ENCODE measurements at places on chromosomes 2 and 18.

DNA sequence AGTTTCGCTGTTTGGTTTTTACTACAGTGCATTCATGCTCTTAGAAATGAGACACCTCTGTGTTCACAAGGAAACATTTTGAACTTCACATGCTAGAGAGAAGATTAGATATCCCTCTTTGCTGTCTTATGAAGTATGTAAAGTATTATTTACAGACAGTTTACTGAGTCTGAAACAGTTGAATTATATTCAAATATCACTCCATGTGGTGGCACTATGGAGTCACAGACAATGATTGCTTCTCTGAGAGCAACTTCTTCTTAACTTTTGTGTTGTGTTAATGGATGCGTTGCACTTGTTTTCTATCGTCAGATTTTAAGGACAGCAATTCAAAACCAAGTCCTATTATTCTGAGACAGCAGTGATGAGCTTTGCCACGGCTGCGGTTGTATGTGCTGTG, 823.6 kb downstream of the GALR1 start:
- DNase-seq = no peak

- no peak for DNase-seq
These were observed 49.1 kb downstream of the SNORC start for GRCh38 chr2:232919141-232919540.

DNA sequence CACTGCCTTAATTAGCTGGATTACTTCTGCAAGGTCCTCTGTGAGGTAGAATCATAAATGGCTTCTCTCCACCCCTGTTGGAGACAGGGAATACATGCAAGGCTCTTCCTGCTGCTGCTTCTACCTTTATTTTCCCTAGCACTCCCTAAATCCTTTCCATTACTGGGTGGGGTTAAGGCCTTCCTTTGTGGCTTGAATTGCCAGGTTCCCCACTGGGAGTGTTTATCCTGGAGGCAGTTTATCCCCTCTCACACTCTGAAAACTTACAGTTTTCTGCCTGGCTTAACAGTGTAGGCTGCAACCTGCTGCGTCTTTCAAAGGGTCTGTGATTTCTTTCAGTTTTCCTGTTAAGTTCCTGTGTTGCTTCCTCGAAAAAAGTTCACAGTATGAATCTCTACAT, 1062.3 kb upstream of the CRIM1 start:
- DNase-seq = no peak

DNA sequence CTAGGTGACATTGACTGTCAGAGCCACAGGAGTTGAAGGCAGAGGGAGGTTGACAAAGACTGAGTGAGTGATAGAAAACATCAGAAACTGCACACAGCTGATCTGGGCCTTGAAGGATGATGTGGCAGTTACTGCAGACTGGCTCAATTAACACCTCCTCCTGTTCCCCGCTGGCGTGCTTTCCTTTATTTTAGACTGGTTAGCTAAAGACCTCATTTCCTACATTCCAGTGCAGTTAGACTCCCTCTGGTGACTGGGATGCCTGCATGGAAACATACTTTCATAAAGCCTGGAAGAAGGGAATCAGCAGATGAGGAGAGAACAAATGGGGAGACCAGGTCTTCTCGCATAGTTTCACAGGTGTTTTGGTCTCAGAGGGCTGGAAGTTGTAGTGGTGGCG, 7.1 kb downstream of the TPGS2 start:
- DNase-seq = no peak

DNA sequence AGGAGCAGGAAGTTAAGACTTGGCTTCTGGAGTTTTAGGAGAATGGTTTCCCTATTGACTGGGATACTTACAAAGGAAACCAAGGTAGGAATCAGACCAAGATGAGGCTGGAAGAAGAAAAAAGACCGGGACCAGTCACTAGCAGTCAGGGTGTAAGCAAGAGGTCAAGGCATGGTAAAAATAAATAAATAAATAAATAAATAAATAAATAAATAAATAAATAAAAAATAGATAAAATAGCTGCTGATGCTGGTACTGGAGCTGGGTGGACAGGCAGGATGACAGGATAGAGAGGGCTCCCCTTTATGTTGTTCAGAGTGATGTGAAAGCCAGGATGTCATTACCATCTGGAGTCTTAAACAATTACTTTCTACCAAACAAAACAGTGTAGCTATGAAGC, 89.9 kb downstream of the MYO5B start:
- no peak for DNase-seq

DNA sequence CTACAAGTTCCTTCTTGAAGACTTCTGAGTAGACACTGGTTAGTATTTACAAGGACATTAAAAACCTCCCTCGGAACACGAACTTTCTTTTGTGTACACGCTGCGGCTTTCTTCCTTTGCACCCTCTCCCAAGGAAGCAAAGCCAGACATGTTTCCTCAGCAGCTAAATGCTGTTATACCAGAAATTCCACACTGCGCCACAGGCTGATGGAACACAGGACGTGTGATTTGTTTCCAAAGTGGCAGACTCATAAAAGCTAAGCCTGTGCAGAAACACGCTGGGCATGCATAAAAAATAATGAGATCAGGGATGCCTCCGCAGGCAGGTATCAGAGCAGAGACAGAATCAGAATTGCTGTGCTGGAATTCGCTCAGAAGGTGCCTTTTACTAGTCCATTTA, 73.0 kb upstream of the RGPD5 start:
- DNase-seq = no peak

DNA sequence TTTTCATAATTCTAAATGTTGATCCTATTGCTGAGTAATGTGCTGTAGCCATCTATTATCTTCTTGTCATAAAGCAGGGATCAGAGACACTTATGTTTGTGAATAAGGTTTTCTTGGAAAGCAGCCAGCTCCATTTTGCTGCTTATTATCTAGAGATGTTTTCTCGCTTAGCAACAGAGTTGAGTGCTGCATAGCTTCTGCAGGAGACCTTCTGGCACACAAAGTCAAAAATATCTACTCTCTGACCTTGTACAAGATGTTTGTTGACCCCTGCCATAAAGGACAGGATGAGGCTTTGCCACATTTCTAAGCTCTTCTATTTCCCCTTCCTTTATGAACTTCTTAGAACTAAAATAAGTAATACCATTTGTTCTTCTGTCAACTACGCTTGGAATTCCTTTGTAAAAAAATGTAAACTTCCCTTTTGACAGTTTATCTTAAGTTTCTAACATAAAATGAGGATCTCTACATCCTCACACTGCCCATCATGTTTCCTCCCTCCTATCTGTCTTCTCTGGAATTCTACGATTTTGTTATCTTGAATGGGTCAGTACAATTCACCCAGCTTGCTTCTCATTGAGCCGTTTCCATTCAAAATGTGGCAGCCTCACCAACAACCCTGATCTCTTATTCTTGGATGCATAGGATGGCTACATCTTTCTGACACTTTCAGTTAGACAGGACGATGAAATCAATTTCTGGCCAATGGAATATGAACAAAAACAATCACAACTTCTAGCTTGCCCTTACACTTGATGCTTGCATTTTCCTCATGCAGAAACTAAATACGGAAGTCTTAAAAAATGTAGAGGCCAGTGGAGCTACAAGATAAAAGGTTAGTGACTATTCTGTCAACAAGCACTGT, 1377.0 kb downstream of the SUCLG1 start:
- no peak for DNase-seq

GRCh38 chr2:45176390-45176789, 167.1 kb upstream of the SIX2 start:
- no peak for DNase-seq

GRCh38 chr18:26893996-26894395, 28.5 kb upstream of the AQP4 start:
- no peak for DNase-seq

GRCh38 chr2:3466482-3466863, 52.9 kb downstream of the ADI1 start:
- no peak for DNase-seq

GRCh38 chr2:99860720-99861375, 281.5 kb downstream of the AFF3 start:
- no peak for DNase-seq

GRCh38 chr2:43073401-43073825, 153.0 kb downstream of the ZFP36L2 start:
- no peak for DNase-seq

- no peak for DNase-seq
These were observed 739 bp downstream of the SIX2 start for GRCh38 chr2:45008296-45009129.

DNA sequence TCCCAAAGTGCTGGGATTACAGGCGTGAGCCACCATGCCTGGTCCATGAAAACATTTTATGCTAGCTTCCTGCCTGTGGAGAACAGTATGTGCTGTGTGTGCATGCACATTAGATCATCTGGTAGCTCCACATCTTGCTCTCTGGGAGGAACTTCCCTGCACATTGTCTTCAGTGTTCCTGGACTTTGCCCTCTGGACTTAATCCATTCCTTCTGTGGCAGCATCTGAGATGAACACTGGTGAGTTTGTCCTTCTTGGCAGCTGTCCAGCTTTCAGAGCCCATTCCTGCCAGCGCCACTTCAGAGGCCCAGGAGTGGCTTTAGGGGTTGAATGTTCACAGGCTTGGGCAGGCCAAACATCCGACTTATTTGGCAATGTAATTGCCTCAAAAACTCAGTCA, 65.2 kb downstream of the POU3F3 start:
- DNase-seq = no peak

DNA sequence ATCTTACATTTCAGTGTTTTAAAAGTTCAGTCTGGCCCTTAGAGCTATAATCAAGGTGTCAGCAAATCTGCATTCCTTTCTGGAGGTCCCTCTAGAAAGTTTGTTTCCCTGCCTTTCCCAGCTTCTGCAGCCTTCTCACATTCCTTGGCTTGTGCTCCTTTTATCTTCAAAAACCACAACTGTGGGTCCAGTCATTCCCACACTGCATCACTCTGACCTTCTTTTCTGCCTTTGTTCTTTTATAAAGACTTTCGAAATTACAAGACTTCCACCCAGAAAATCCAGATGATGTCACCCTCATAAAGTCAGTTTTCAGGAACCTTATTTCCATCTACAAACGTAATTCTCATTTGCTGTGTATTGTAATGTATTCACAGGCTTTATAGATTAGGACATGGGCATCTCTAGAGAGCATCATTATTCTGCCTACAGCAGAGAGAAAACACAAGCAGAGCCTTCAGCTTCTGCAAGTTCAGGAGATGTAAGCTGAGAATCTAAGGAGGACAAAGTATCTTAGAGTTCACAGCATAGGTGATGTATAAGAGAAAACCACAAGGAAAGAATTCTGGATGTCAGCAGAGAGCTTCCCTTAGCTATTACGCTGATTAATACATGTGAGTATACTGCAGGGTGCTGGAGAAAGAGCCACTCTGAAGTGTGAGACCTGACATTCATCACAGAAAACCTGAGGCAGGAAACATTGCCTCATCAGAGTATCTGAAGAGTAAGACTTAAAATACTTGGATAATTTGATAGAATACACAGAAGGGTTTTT, 1100.2 kb downstream of the CBLN2 start:
- no peak for DNase-seq

DNA sequence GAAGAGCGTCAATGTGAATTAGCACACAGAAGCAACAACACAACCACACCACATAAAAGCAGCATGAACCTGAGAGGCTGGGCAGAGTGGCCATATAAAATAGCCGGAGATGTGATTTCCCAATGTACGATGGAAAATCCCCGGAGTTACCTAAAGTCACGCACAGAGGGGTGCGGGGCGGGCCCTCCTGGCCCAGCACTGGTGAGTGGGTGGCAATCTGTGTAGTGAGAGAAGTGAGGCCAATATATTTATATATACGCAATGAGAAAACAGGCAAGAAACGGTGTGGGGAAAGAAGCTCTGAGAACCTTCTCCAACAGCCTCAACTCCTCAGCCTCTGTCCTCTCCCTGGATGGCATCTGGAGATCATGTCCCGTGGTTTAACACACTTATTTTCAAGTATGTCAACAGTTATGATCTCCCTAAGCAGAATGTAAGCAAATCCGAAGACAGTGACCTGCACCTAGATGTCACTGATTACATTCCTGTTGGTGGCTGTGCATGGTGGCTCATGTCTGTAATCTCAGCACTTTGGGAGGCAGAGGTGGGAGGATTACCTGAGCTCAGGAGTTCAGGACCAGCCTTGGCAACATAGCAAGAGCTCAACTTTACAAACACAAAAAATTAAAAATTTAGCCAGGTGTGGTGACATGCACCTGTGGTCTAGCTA, 41.6 kb downstream of the CRACDL start:
- DNase-seq = no peak

All from CD4-positive, alpha-beta T cell treated with Interleukin-15 for 4 hours (primary cell).